CD8-positive, alpha-beta T cell (primary cell): ENCODE measurements at places on chromosomes 2 and 18.

DNA sequence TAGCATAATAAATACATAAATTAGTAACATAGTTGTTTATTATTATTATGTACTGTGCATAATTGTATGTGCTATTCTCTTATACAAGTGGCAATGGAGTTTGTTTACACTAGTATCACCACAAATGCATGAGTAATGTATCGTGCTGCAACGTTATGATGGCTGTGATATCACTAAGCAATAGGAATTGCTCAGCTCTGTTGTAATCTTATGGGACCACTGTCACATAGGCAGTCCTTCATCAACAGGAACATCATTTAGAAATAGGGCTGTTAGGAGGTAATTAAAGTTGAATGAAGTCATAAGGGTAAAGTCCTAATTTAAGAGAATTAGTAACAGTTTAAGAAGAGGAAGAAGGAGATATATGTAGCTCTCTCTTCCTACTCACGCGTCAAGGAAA lies 33.8 kb downstream of the TEX51 start:
- no peak for DNase-seq

DNA sequence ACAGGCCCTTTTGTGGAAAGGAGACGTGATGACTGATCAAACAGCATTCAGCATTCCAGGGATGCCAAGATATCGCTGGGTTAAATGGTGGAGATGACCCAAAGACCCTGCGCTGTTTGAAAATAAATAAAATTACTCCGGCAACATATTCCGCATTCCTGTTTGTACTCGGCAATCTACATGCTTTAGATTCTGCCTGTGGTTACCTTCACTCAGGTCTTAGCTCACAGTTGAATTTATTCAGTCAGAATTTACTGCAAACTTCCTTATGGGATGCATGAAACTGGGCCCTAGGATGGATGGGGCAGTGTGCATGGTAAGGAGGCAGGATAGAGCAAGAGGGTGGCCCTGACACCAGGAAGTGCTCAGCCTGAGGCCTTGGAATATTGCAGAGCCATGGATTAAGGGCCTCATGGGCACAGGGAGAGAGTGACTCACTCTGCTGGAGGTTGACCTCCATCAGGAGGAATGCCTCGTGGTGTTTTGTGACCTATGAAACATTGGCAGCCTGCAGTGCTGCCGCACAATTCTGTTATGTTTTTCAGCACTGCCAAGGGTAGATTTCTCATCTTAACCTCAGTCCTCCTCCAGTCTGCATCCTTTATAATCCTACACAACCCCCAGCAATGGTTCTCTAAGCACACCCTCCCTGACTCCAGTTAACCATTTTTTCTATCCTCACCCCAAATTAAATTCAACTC lies 321.4 kb downstream of the IRS1 start:
- no peak for DNase-seq

- DNase-seq: no peak
Measured at GRCh38 chr2:127358044-127358443, 29.7 kb downstream of the MAP3K2 start.

- DNase-seq: no peak
Measured at GRCh38 chr2:154720651-154721050, 22.2 kb downstream of the KCNJ3 start.

- no peak for DNase-seq
Measured at GRCh38 chr2:25582077-25582830, 91.1 kb downstream of the DTNB start.
